ENCODE measurements at places on chromosomes 5 and 9. TPM values are rescaled to one million over a fixed set of nuclear protein-coding genes. Genes with fewer than 3 reads are reported as not detected.

- no peak for DNase-seq
Observed at GRCh38 chr9:109834855-109835254, 54.9 kb downstream of the PALM2AKAP2 start.

RMI1 gene
- 2.7 TPM for total RNA-seq

DNA sequence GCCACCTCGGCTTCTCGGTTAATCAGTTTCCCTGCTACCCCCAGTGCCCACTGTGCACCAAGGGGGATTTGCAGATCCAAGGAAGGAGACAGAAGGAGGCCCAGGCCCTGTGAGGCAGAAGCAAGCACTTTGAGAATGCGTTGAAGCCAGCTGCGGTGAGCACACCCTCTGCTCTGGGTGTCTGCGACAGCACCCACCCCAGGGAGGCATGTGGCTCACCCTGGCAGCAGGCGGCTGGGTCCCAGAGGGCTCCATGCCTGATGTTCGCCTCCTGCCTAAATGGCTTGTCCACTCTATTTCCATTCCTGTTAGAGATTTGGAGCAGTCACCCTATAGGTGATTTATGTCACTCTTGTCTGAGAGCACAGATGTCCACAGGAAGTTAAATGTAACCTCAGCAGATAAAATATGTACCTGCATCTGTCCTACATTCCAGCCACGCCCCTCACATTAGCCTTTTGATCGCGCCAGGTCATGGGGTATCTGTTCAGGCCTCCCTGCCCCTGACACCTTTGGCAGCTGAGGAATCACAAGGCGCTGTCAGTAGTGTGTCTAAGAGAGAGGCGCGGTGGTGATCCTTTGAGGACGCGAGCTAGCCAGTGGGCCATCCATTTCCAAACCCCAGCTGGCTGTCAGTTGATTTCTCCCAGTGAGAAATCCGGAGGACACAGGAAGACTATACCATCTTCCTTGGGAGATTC lies 28.1 kb downstream of the PTGES2 start:
- DNase-seq, result no peak

FAM163B gene
- total RNA-seq, result not detected

- no peak for DNase-seq
Observed at GRCh38 chr5:135240781-135241360, 158.2 kb downstream of the MACROH2A1 start.

DNA sequence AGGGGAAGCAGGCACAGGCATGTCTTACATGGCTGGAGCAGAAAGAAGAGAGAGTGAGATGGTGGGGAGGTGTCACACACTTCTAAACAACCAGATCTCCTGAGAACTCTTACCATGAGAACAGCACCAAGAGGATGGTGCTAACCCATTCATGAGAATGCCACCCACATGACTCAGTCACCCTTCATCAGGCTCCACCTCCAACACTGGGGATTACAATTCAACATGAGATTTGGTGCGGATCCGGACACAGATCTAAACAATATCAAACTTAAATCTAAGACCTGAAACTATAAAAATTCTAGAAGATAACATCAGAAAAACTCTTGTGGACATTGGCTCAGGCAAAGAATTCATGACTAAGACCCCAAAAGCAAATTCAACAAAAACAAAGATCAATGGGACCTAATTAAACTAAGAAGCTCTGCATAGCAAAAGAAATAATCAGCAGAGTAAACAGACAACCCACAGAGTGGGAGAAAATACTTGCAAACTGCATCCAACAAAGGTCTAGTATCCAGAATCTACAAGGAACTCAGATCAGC lies 65.4 kb downstream of the SPATA31C2 start:
- DNase-seq, result no peak

NDUFS6 gene
- 15.2 TPM for total RNA-seq

DNA sequence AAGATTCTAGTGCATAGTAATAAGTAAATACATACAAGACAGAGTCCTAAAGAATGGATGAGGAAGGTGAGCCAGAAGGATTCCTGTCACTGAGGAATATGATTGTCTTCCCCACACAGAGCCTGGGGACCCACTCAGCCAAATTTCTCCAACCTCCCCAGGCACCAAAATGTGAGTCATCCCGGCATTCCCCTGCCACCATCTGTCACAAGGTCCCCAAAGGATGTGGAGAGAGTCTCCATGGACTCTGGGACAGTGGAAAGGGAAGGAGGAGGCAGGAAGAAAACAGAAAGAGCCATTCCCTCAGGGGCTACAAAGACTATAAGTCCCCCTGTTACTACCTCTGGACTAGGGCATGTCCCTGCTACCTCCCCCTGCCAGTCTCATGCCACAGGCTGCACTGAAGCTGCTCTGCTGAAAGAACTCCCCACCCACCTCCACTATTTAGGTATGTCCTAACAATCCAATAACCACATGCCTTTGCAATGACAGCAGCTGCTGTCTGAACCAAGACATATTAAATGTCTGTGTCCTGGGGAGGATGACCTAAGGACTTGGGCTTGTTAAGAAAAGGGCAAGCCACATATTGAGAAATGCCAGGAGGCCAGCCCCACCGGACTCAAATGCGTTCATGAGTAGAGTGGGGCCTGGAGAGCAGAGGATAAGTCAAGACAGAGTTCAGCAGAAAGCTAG lies 10.7 kb upstream of the OR5C1 start:
- DNase-seq, result no peak

- no peak for DNase-seq
Observed at GRCh38 chr5:75156585-75156984, 80.1 kb downstream of the ANKRD31 start.

CCL27 gene
- not detected for total RNA-seq

GRCh38 chr5:177509991-177510566 lies 453 bp upstream of the DOK3 start:
- DNase-seq, result no peak

GRCh38 chr5:87300744-87301143 lies 33.1 kb downstream of the RASA1 start:
- no peak for DNase-seq

SPATA9 gene
- total RNA-seq, result not detected

DNA sequence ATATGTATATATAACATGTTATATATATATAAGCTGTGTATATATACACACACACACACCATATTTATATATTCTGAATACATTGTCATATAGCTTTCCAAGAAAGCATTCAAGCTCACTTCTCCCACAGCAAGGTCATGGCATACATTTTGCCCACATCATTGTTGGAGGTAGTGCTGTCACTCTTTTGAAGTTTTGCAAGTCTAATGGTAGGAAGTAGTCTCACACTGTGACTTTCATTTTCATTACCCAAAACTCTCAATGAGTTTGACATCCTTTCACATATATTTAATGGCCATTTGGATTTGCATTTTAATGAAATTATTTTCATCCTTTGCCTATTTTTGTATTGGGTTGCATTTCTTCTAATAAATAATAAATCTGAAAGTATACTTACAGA lies 59.8 kb upstream of the COX7C start:
- DNase-seq, result no peak

IRX1 gene
- total RNA-seq, result not detected

ACSL6 gene
- total RNA-seq, result 18.0 TPM

DNA sequence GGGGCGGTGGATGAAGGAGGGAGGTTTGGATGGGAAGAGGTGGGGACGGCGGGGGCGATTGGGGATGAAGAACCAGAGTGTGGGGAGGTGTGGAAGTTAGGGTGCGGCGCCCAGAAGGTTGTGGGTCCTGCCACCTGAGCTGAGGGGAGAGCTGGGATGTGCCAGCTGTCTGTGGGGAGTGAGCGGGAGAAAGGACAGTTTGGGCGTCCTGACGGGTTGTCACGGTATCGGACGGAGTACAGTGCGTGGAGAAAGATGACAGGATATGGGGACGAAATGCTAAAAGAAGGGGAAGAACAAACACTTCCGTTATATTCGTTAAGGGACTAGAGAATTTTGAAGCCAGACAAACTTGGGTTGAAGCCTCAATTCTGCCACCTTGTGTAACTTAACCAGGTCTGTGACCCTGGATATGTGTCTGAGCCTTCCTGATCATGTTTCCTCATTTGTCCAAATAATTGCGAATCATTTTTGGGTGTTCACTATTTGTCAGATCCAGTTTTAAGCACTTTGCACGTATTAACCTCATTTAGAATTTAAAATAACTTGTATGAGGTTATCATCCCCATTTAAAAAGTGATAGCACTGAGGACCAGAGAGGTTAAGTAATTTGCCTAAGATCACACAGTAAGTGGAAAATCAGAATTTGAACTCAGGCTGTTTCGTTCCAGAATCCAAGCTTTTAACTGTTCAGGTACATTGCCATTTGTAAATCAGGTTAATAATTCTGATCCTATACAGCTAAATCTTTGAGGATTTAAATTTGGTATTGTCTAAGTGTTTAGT lies 689 bp downstream of the CNTRL start:
- no peak for DNase-seq

DNA sequence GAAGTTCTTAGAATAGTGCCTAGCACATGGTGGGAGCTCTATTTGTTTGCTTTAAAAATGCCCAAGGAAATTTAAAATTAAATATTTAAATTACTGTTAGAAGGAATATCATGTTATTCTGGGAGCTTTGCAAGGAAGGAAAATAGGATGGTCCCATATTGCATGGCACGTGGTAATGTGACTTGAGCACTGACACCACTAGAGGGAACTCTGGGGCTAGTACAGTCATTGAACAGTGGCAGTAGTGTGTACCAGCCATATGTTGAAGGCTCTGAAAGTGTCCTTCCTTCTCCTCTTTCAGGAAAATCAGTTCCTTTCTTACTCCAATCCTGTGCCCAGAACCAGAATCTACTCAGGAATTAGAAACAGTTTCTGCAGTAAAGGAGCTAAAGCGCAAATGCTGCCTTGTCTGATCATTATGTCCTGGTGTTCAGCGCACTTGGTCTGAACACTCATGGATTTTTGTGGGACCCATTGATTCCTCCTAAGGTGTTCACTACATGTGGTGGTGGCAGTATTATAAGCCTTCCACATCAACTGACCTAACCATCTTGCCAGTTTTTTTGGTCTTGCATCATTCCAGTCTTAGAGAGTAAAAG lies 54.1 kb downstream of the GDA start:
- no peak for DNase-seq

HINT2 gene
- 20.5 TPM for total RNA-seq

CPLANE1 gene
- 8.4 TPM for total RNA-seq

BASP1 gene
- total RNA-seq, result 1.4 TPM

DNA sequence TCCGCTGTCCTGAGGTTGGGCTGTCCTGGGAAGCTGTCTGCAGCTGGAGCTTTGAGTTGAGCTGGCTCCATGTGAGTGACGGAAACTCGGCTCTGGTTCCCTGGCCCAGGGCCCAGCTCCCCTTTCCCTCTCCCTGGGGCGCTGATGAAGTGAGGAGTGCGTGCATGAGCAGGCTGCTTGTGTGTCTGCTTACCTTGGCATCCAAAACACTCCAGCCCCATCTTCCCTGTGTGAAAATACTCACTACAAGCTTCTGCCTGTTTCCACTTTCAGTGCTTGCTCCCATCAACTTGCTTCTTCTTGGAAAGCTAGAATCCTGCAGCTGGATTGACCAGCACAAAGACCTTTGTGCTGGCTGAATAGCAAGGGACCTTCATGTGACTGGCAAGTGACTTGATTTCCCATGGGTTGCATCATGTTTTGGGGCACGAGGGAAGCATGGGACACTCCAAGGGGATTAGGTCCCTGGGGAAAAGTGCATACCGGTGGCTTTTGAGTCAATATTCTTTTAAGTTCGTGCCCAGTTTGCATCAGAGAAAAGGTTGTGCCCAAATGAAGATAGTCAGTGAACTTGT lies 198.1 kb downstream of the GADD45G start:
- no peak for DNase-seq

- DNase-seq, result no peak
Observed at GRCh38 chr9:18923167-18923566, 109.8 kb downstream of the SAXO1 start.

DNA sequence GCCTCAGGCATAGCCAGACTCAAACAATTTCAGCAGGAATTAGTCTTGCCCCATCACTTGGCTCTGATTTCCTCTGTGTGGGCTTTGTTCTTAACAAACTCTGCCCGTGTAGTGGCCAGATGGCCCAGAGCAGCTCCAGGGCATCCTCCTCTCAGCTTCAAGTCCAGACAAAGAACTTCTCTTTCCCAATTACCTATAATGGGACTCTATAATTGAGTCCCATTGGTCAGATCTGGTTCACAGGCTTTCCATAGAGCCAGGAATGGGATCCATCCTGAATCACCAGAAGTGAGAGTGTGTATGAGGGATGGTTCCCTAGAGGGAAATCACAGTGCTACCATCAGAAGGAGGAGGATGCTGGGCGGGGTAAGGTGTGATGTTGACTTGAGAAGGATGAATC lies 515.8 kb downstream of the KIF4B start:
- DNase-seq, result no peak

GRCh38 chr5:67350618-67351201 lies 154.1 kb upstream of the CD180 start:
- no peak for DNase-seq

GRCh38 chr9:133286523-133286922 lies 11.5 kb upstream of the ABO start:
- DNase-seq, result no peak

DNA sequence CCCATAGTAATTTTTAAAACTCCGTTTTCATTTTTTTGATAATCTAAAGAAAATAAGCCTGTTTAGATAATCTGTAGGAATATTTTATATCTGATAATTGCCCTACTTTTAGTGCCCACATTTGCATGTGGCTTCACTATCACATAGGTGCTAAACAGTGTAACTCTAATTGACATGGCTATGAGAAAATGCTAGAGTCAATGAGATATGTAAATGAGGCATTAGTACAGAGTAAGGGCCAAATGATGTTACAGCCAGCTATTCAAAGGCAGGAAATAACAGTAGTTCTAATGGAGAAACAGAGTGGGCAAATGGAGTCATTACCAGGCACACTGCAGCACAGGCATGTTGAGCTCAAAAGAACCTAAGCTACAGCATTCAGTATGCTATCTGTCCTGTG lies 37.3 kb upstream of the GCNT4 start:
- DNase-seq, result no peak

DNA sequence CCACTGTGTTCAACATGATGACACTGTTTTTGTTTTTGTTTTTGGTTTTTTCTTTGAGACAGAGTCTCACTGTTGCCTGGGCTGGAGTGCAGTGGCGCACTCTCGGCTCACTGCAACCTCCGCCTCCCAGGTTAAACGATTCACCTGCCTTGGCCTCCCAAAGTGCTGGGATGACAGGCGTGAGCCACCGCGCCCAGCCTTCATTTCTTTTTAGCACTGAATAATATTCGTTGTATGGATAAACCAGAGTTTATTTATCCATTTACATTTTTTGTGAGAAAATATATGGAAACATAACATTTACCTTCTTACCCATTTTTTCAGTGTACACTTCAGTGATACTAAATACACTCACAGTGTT lies 4.2 kb downstream of the CARD19 start:
- no peak for DNase-seq

- DNase-seq, result no peak
Observed at GRCh38 chr9:72474676-72475075, 46.7 kb upstream of the TMC1 start.

GRCh38 chr5:14869668-14870164 lies 1.9 kb downstream of the ANKH start:
- DNase-seq, result no peak

NFIB gene
- 0.76 TPM for total RNA-seq

RECK gene
- 6.4 TPM for total RNA-seq

Data from T-helper 17 cell (primary cell).